ENCODE measurements at places on chromosomes 3 and 15.

DNA sequence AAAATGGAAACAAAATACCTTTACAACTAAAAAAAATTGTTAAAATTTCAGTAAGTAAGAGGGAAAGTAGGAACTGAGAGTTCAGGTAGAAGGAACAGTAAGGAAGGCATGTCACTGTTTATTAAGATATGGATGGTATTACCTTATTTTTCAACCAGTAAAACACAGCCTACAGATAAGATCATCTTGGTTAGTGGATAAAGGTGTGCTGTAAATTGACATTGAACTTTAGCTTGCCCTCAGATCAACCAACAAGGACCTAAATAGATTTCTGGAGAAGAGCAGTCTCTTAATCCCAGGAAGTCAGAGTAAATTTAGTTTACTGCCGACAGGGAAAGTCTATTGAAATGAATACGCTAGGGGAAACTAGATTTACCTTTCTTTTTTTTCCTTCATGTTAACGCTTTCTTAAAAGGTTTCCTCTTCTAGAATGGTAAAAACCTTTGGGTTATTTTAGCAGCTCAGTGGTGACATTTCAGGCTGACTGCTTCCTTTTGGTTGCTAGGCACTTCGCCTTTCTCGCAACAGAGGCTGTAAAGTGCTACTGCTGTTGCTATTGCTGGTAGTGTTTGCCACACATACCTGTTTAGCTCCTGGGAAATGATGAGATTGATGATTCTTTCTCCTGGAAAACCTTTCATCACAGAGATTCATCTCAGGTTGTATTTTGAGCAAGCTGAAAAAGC lies 12.9 kb downstream of the DZIP3 start:
- peaks cover 23% of the 10 kb centered on the region for H3K4me1 ChIP-seq
- H3K27ac ChIP-seq = peak overlapping the region; percentile 70
- no peaks in the 10 kb centered on the region for H3K27me3 ChIP-seq
- no peak for DNase-seq
- H3K36me3 ChIP-seq = peaks cover 14% of the 10 kb centered on the region

- no peaks in the 10 kb centered on the region for H3K27me3 ChIP-seq
- H3K4me1 ChIP-seq = peaks cover 19% of the 10 kb centered on the region
Observed at GRCh38 chr3:108324177-108324576, 27.8 kb downstream of the HHLA2 start.

DNA sequence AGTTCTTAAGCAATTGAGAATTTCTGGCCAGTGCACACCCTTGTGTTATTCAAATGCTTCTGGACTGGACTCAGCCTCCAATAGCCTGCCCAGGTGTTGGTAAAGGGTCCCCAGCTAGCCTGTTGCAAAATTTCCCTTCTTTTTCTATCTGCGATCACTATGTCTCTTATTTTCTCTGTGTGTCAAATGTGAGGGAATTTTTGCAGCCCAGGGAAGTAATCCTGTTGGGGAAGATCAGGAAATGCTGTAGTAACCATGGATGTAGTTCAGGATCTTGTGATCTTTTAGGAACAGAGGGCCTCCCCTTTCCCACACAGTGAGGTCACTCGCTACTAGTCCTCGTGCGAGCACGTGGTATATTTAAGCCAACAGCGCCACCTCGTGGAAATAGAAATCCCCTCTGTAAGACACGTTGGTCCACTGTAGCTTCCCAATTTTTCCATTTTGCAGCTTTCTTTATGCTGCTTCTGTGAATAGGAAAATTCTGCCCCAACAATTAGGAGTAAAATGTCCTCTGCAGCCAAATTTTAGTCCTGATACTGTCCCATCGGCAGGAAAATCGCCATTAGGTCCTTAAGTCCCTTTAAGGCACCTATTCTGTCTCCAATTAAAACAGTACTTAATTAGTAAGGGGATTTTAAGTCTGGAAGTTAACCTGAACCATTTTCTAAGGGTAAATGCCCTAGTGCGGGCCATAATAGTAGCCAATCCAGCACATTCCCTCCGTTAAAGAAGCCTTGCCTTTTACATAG lies 4.0 kb upstream of the SMCO1 start:
- peaks cover 8% of the 10 kb centered on the region for H3K4me1 ChIP-seq
- no peak overlapping the region for H3K27ac ChIP-seq
- peaks cover 18% of the 10 kb centered on the region for H3K27me3 ChIP-seq
- DNase-seq = peak; percentile 80
- peaks cover 51% of the 10 kb centered on the region for H3K36me3 ChIP-seq

GRCh38 chr3:32995098-32995497 lies 43.7 kb downstream of the CCR4 start:
- H3K27me3 ChIP-seq = no peaks in the 10 kb centered on the region
- no peaks in the 10 kb centered on the region for H3K36me3 ChIP-seq
- H3K4me3 ChIP-seq = no peak overlapping the region

DNA sequence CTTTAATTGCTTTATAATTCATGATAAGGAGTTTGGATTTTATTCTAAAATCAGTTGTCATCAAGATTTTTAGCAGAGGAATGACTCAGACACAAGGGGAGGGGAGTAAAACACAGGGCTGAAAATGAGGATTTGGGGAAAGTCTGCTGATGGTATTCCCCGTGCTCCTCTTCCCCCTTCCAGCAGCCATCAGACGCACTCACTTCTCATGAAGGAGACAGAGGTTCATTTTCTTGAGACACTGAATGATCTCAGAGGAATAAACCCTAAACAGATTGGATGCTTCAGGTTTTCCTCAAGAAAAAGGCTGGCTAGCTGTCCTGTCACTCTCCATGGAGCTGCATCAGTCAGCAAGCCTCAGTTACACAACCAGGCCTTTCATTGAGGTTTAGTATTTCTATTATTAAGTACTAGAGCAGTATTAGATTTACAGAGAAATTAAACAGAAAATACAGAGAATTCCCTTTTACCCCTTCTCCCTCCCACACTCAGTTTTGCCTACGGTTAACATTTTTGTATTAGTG lies 166.4 kb downstream of the C3orf70 start:
- DNase-seq = no peak
- peaks cover 3% of the 10 kb centered on the region for H3K36me3 ChIP-seq
- no peak overlapping the region for H3K27ac ChIP-seq
- H3K27me3 ChIP-seq = no peaks in the 10 kb centered on the region
- no peak overlapping the region for H3K4me3 ChIP-seq

DNA sequence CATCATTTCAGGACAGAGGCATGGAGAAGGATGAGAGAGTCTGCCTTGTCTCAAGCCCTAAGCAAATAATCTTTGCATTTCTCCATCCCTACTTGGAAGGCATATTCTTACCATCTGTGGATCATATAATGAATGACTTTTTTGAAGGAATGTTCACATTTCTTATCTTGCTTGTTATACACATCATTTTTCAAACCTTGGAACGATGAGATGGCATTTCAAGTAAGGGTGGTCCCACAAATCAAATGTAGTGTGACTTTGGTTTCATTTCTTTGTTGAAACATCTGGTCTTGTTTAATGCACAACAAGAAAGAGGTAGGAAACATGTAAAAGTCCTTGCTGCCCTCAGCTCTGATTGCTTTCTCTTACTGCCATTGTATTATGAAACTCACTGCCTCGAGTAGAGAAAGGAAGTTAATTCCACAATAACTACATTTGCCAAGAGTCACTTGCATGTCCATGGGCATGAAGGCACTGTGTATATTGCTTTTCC lies 32.1 kb downstream of the RBMS3 start:
- H3K4me1 ChIP-seq = peaks cover 8% of the 10 kb centered on the region
- no peaks in the 10 kb centered on the region for H3K27me3 ChIP-seq
- no peak for DNase-seq
- H3K27ac ChIP-seq = no peak overlapping the region

- H3K27ac ChIP-seq = no peak overlapping the region
- no peak for DNase-seq
- H3K4me1 ChIP-seq = peaks cover 7% of the 10 kb centered on the region
- H3K27me3 ChIP-seq = no peaks in the 10 kb centered on the region
- no peak overlapping the region for H3K4me3 ChIP-seq
- no peaks in the 10 kb centered on the region for H3K36me3 ChIP-seq
Observed at GRCh38 chr15:58185439-58185838, 47.3 kb downstream of the AQP9 start.

DNA sequence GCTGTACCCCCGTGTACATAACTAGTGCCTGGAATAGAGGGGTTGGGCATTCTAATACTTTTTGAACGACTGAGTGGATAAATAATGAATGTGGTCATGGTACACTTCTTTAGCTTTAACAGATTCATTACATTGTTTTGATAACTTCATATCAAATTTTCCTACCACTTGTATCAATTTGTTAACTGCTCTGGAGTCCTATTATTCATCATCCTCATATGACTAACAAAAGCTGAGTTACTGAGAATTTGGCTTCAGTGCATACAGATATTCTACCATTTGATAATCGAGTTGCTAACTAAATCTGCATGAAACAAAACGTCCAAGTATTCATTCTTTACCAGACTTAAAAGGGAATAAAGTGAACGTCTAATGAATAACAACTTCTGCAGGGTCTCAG lies 31.7 kb downstream of the FRMD5 start:
- no peak for DNase-seq
- H3K4me3 ChIP-seq = no peak overlapping the region
- H3K4me1 ChIP-seq = peaks cover 3% of the 10 kb centered on the region
- no peak overlapping the region for H3K27ac ChIP-seq
